ENCODE measurements at places on chromosomes 4 and X.

DNA sequence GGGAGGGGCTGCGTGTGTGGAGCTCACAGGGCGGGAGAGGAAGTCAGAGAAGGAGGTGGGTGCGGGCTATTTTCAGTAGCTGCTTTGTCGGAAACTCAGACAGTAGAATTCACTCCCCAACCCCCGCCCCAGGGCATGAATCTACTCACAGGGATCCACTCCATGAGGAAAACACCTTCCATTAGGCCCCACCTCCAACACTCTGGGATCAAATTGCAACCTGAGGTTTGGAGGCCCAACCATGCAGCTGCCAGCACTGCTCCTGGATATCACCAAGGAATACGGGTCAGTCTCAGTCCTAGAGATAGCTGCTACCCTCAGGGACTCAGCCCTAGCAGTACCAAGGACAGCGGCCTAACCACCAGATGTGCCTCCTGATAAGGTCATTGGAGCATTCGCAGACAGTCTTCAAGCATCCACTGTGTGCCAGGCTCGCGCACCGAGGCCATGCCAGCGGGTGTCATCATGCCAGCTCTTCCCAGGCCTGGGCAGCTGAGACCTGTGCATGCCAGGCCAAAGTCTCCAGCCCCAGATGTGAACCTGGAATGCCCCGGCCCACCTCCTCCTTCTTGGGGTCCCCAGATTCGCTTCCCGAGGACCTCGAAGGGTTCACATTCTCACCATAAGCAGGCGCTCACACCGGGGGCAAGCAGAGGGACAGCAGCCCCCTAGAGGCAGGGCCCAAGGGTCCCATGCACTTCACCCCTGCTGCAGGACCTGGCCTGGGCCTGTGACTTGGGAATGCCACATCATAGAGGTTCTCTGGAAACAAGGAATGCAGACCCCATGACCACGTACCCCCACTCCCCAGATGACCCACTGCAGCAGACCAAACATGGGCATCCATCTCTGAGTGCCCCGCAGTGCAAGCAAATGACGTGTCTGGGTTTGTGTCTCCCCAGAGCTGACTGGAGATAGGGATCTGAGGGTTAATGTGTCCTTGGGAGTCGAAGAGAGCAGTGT, 102.3 kb downstream of the ADRA2C start:
- no peak for DNase-seq

- DNase-seq, result no peak
Observed at GRCh38 chrX:30181353-30181752, 34.0 kb upstream of the MAGEB2 start.

DNA sequence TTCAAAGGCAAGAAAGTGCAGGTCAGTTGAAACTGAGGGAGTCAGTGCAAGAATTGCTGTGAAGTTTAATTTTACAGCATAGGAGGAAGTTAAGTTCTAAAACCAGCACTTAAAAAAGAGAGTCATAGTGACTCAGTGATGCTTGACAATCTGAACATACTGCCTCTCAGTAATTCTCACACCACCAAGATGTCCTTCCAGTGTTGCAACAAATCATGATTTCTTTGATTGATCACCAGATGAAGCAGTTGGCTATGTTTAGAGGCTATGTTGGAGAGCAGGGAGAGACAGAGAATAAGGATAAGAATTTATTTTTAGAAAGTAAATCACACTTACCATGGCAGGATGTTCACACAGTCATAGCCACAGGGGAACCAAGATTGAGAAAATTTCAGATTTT, 13.2 kb downstream of the TRIM2 start:
- DNase-seq, result peak; percentile 37

DNA sequence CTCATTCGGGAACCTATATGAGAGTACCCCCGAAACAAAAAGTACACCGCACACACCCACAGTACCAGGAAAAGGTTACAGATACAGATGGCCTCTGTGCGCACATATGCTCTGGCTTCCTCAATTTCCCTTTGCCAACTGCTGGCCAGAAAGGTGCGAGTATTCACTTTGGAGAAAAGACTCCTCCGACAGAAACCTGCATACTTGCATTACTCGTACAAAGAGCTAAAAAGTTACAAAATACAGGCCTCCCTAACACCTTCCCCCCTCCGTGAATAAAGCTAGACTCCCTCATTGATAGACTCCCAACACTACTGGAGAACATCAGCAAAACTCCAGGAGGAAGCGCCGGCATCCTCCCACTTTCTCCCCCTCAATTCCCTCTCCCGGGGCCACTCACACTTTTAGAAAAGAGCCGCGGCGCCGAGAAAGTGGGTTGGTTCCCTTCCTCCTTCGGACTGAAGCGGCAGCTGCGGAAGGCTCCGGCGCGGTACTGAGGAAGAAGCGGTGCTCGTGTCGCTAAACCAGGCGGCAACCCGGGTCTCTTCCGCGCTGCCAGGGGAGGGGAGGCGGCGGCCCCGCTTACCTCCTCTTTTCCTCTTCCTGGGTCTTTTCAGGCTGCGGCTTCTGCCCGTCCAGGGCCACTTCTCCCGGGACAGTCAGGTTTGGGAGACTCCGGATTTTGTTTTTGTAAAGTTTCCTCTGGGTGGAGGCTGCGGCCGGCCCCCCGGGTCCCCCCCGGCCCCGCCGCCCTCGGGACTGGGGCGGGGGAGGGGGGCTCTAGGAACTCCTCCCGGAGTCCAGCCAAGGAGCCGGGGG, 1.1 kb downstream of the FBXW7 start:
- peak; percentile 70 for DNase-seq

- DNase-seq, result no peak
Observed at GRCh38 chr4:78940752-78941151, 1.5 kb upstream of the PAQR3 start.

DNA sequence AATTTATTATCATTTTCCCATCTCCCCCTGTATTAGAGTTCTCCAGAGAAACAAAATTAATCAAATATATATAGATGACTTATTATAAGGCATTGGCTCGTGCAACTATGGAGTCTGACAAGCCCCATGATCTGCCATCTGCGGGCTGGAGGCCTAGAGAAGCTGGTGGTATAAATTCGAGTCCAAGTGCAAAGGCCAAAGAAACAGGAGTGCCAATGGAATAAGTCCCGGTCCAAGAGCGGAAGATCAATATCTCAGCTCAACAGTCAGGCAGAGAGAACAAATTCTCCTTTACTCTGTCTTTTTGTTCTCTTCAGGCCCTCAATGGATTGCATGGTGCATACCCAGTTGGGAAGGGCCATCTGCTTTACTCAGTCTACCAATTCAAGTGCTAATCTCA, 178.8 kb downstream of the NWD2 start:
- no peak for DNase-seq

- no peak for DNase-seq
Observed at GRCh38 chr4:62407534-62407933, 1207.4 kb downstream of the ADGRL3 start.

- DNase-seq, result no peak
Observed at GRCh38 chr4:157898836-157899605, 273.8 kb downstream of the GASK1B start.

DNA sequence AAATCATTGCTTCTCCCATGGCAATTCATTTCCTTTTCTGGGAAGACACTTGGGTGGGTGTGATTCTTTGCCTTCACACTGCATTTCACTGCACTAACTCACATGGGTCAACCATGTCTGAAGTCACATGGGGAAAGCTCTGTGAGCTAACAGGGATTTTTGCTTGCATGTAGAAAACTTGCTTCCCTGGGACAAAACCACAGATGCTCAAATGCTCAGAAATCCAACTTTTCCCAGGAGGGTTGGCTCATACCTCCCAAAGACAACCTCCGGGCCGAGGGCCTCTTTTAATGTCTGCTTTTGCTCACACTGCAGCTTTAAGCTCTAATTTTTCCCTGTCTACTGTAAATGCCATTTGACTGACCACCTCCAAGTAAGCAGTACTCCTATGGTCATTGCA, 1695.2 kb downstream of the STIM2 start:
- DNase-seq, result no peak

- DNase-seq, result no peak
Observed at GRCh38 chr4:90992213-90992612, 865.0 kb downstream of the CCSER1 start.

DNA sequence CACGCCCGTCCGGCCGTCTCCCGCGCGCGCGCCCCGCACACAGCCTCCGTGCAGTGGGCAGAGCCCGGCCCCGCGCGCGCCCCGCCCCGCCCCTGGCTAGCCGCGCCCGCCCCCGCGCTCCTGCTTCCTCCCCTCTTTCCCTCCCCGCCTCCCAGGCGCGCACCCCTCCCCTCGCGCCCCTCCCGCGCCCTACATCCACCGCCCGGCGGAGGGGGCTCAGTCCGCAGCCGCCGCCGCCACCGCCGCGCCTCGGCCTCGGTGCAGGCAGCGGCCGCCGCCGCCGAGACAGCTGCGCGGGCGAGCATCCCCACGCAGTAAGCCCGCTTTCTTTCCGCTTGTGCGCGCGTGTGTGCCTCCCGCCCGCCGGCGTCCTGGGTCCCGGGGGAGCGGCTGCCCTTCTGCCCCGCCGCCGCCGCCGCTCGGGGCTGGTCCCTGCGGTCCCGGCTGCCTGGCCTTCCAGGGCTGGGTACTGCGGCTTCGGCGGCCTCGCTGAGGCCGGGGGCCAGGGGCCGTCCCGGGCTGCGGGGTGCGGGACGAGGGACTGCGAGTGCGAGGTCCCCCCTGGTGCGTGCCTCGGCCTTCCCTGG, at the start of gene FHL1:
FHL1 (plus strand) TSS at position 219 of the 587 bp plus-strand sequence.
- DNase-seq, result peak; percentile 3

- DNase-seq, result no peak
Observed at GRCh38 chr4:34432706-34433105, 1811.6 kb downstream of the ARAP2 start.

GRCh38 chr4:17109126-17109525, 210.7 kb upstream of the LDB2 start:
- DNase-seq, result no peak

GRCh38 chr4:138052806-138053632, 189.1 kb downstream of the SLC7A11 start:
- no peak for DNase-seq

- no peak for DNase-seq
Observed at GRCh38 chr4:142347241-142347640, 498.9 kb downstream of the INPP4B start.

DNA sequence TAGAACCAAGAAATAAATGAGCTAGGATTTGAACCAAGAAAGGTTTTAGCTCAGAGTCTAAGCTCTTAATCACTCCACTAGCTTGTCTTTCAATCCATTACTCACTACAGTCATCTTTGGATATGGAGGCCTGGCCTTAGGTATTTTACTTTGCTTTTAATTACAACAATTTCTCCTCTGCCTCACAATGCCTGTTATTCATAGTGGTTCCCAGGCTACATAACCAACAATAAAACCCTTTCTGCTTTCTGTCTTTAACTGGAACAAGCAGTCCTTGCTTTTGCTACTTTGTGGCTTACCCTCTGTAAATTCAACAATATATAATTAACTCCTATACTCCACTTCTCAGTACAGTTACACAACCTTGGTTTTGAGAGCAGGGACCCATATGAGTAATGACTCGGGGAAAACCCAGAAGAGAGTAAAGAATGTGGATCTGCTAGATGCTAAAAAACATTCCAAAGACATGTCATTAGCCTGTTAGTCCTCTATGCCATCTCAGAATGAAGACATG, 94.7 kb upstream of the NAP1L5 start:
- peak; percentile 69 for DNase-seq

Data from CD14-positive monocyte (primary cell).